ENCODE measurements at places on chromosomes 1 and 21.
A peak's percentile ranks its signal among the peaks of the same experiment; 100 is the strongest.

DNA sequence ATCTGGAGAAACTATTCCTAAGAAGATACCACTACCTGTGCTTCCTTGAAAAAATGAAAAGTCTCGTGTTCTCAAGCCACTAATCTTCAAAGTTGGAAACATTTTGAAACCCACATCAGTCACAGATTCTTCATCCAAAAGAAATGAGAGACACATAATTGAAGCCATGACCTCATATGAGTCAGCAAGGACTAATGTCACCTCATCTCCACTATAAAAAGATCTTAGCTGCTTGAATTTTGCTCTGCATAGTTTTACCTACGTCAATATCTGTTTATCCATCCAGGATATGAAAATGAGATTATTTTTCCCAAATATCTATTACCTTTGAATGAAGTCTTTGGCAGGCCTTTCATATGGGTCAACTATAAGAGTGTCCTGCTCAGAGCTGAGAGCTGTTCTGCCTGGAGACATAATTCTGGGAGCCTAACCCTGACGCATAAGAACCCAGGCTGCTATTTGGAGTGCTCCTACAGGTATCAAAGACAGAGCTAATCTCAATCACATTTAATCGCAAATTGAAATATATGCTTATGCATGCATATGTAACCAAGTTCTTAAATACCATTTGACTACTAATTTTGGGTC is 312.5 kb upstream of the PKN2 start:
- no peak for DNase-seq

- peak; percentile 58 for DNase-seq
Observed at GRCh38 chr1:40450495-40451237, 390 bp downstream of the ZFP69B start.

- DNase-seq, result no peak
Observed at GRCh38 chr1:18814425-18814824, 45.0 kb downstream of the TAS1R2 start.

GRCh38 chr21:15272591-15272990 is 207.8 kb upstream of the NRIP1 start:
- no peak for DNase-seq

DNA sequence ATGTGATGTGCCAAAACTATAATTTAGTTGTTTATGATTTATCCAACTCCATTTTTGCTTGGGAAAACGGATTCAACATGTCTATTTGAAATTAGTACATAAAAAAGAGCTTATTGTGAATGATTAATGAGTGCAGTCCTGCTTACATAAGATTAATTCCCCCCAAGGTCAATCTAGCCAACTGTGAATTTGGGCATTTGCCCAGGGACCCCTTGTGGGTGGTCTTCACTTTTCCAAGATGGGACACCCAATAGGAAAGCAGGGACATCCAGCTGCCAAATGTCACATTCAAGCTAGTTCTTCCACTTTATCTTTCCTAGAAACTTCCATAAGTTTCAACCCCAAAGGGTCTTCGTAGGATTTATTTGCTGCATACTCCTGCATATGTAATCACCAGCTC is 362.4 kb upstream of the PKN2 start:
- no peak for DNase-seq

All from stimulated activated CD8-positive, alpha-beta memory T cell treated with anti-CD3 and anti-CD28 coated beads, Interleukin-7, amount 100 ng/mL, for 24 hours (primary cell).